ENCODE measurements at places on chromosomes 4 and X.
A peak's percentile ranks its signal among the peaks of the same experiment; 100 is the strongest.

DNA sequence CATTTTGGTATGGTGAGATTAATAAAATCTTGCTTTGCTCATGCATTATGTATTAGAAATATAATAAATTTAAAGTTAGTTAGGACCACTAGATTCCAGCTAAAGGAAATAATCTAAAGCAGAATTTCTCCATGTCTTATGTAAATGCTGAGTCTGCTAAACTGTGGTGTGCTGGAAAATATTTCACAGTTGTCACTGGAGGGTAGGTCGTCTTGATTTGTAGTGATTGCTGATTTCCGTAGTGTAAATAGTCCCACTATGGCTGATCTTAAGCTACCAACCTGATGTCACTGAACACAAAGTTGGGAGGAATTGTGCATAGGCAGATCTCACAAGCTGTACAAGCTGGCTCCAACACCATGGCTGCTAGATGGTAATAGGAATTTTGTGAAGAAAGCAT lies 133.4 kb upstream of the NR3C2 start:
- no peak for DNase-seq

- DNase-seq, result no peak
These were observed 22.3 kb downstream of the TEC start for GRCh38 chr4:48247142-48247877.

GRCh38 chrX:138877746-138878145 lies 166.2 kb upstream of the FGF13 start:
- DNase-seq, result no peak

- DNase-seq, result no peak
These were observed 8.2 kb upstream of the YIPF6 start for GRCh38 chrX:68490644-68491043.

DNA sequence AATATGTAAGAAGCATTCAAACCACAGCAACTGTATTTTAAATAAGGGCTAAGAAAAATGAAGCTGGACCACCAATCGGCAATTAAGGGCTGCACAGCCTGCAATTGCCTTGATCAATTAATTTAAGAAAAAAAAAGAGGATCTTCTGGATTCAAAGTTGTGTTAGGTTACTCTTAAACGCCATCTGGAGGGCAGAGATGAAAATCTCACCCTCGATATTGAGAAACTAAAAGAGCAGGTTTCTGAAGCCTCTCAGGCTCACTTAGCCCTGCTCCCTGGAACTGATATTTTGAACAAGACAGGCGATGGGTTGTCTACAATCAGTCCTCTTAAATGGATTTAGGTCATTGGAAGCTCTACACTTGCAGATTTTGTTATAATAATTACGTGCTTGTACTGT lies 579.4 kb downstream of the GRXCR1 start:
- no peak for DNase-seq

GRCh38 chr4:129988957-129989356 lies 893.0 kb downstream of the C4orf33 start:
- no peak for DNase-seq

GRCh38 chr4:1501754-1502500 lies 95.7 kb upstream of the NKX1-1 start:
- DNase-seq, result no peak

DNA sequence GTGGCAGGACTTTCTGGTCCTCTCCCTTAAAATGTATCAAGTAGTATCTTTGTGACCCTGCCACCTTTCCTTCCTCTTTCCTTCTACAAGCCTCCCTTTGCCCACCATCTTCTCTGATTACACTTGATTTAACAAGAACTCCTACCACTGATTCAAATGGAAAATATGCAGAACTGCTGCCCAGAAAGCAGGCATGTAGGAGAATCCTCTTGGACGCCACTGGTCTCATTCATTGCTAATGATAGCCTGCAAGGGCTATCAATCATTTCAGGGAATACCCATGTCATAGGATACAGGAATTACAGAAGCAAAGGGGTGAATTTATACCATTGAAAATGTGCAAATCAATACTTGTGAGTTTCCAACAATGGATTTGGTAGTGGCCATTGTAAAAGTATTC lies 294.6 kb upstream of the NRK start:
- DNase-seq, result no peak

DNA sequence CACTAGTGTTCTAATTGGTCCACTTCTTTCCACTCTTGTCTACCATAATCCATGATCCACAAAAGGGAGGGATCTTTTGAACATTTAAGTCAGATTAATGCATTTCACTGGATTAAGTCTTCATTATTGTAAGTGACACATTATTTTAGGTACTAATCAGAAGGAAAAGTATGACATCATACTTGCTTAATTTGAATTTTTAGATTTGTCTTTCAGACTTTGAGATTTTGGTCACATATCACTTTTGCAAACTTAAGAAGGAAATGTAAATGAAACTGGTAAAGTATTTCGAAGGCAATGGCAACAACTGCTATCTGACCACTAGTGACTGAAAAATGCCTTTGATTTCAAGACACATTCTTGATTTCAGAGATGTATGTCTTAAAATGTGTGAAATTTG lies 5.2 kb downstream of the MMRN1 start:
- DNase-seq, result no peak

DNA sequence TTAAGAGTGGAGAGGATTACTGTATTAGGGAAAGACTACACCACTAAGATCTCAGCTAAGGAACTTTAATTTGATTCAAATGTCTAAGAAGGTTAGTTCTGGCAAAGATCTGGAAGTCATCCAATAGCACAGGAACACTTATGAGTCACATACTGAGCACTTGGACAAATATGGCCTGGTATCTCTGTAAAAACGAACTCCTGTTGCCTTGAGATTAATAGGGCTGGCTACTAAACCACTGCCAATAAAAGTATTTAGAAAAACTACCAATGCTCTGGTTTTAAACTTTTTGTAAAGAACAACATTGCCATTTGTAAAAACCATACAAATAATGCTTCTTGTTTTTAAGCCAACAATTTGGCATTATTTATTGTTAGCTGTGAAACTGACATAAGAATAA lies 70.5 kb downstream of the SEC24D start:
- DNase-seq, result no peak

DNA sequence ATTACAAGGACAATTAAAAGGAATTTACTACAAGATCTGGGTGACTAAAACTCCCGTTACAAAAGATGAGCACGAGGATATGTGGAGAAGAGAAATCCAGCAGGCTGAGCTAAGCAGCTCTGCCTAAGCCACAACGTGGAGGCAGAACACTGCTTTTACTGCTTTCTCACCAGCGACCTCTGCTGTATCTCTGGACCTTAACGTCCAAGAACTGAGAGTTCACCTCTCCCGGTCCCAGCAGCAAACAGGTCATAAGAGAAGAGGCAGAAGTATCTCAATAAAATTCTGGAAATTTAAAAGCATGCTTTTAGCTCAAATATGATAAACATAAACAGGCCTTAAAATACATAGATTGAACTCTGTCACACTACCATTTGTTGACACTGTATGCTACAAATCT lies 81.0 kb downstream of the ADGRA3 start:
- no peak for DNase-seq

- DNase-seq, result no peak
These were observed 115.0 kb upstream of the TLL1 start for GRCh38 chr4:165758086-165758485.

GRCh38 chrX:85084770-85085393 lies 81.2 kb downstream of the APOOL start:
- DNase-seq, result no peak

GRCh38 chrX:41616935-41617334 lies 71.8 kb upstream of the GPR34 start:
- no peak for DNase-seq

DNA sequence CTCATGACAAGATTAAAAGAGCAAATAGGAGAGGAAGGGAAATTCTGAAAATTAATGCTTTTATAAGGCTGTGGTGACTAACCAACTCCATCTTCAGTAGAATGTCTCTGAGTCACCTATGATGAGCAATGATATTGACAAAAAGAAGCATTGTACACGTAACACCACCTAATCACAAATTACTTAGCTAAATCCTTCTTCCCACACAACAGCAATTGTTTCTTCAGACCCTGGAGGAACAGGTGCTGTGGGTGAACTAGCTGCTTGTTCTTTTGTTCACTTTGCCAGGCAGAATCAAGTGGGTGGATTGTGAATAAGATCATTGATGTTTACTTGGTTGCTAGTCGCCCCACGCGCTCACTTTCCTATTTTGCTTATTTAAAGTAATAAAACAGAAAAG lies 315.5 kb downstream of the CAMK2D start:
- no peak for DNase-seq

GRCh38 chr4:123397144-123398065 lies 810 bp downstream of the SPRY1 start:
- DNase-seq, result peak; percentile 2

DNA sequence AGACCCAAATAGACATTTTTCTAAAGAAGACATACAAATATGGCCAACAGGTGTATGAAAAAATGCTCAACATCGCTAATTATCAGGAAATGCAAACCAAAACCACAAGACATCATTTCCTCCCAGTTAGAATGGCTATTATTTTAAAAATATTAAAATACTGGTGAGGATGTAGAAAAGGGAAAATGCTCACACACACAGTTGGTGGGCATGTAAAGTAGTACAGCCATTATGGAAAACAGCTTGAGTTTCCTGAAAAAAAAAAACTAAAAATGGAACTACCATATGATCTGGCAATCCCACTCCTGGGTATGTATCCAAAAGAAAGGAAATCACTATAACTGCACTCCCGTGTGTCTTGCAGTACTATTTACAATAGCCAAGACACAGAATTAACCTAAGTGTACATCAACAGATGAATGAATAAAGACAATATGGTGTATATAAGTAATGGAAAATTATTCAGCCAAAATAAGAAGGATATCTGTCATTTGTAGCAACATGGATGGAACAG lies 128.9 kb upstream of the DKK2 start:
- DNase-seq, result no peak

GRCh38 chr4:140602714-140603113 lies 34.0 kb upstream of the UCP1 start:
- DNase-seq, result no peak

DNA sequence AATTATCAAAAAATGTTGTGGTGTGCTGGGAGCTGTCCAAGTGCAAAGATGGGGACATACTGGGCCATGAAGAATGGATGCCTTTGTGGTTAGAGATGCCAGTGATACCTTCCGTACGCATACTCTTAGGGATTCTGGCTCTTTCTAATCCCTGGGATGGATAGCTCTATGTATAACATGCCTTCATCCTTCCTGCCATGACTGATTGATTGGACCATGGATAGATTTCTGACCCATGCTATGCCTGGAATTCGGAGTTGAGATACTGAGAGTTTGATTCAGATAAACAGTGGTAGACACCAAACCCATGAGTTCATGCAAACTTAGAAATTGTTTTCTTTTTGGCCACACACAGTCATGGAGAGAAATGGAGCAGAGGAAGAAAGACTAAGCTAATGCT lies 147.2 kb upstream of the WDFY3 start:
- no peak for DNase-seq

- DNase-seq, result no peak
These were observed 55.3 kb downstream of the FIP1L1 start for GRCh38 chr4:53432528-53433424.

- no peak for DNase-seq
These were observed 52.6 kb downstream of the FAM114A1 start for GRCh38 chr4:38920186-38920585.

DNA sequence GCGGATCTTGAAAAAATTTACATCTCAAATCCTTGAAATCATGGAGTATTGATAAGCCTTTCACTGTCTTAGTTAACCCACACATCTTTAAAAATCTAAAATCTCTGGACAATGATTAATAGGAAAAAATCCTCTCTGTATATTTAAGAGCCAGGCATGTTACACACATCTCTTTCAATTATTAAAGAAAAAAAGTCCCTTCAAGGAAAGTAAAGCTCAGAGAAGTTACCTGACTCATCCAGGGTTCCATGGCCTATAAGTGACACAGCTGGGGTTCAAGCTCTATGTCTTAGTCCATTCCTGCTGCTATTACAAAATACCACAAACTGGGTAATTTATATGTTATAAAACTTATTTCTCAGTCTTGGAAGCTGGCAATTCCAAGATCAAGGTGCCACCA lies 14.2 kb upstream of the FGF16 start:
- no peak for DNase-seq

DNA sequence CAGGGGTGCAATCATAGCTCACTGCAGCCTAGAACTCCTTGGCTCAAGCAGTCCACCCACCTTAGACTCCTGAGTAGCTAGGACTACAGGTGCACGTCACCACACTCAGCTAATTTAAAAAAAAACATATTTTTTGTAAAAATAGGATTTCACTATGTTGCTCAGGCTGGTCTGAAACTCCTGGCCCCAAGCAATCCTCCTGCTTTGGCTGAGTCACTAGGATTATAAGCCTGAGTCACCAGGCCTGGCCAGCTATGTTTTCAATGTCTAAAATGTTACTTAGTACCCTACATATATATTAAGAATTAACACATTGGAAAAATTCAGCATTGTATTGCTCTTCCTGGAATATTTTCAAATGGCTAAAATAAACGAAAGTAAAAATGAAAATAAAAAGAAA lies 37.5 kb downstream of the PNPLA4 start:
- DNase-seq, result no peak

DNA sequence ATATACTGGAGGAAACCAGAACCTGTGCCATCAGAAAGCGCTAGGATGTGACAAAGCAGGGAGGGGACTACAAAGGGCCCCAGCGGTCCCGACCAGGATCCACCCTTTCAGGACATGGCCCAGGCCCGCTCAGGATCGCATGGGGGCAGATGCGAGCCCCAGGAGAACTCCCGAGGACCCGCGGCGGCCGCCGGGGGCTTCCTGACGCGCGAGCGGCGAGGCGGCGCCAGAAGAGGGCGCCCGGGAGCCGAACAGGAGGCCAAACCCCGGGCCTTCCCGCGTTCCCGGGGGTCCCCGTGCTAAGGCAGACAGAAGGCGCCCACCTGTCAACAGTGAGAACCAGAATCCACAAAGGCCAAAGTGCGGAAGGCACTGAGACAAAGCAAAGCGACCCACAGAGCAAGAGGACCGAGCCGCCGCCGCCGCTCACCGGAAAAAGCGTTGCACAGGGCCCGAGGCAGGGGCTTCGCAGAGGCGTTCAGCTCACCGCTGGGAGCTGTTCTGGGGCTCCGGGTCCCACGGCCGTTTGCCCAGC lies 7.3 kb upstream of the OPN1LW start:
- DNase-seq, result peak; percentile 39

GRCh38 chr4:27016551-27016950 lies 155.9 kb downstream of the STIM2 start:
- no peak for DNase-seq

GRCh38 chr4:139844057-139844456 lies 178.4 kb downstream of the MGST2 start:
- no peak for DNase-seq
